NCI-H1436 treated with DMSO at 0.1 percent for 48 hours (cell line): ENCODE measurements at places on chromosomes 11 and 22.

DNA sequence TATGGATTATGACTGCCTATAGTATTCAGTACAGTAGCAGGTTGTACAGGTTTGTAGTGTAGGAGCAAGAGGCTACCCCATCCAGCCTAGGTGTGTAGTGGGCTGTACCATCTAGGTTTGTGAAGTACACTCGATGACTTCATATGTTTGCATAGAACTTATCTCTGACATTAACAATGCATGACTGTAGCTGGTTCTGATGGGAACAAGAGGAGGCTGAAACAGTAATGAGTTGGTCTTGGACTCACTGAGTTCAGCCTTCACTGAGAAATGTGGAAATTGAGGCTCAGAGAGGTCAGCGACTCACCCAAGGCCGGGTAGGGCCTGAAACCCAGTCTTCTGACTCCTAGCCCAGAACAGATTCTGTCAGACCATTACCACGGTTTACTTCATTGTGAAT lies 13.0 kb downstream of the MYO7A start:
- DNase-seq = no peak

GRCh38 chr22:31929167-31929930 lies 15.0 kb upstream of the YWHAH start:
- DNase-seq = no peak

- no peak for DNase-seq
Observed at GRCh38 chr11:69203381-69203780, 47.6 kb downstream of the SMIM38 start.

DNA sequence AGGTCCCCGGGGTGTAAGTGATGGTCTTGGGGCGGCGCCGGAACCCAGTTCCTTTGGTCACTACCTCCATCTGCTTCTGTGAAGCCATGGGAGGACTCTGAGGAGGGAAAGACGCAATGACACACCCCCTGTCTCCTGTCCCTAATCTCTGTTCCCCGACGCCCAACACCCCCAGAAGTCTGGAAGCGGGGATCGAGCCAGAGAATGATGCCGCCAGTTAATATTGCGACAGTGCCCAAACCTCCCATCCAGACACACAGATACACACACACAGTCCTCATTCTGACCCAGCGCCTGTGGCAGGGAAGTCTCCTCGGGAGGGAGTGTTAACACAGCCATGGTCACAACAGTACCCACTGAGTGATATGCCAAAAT lies 352 bp downstream of the C22orf23 start:
- no peak for DNase-seq

DNA sequence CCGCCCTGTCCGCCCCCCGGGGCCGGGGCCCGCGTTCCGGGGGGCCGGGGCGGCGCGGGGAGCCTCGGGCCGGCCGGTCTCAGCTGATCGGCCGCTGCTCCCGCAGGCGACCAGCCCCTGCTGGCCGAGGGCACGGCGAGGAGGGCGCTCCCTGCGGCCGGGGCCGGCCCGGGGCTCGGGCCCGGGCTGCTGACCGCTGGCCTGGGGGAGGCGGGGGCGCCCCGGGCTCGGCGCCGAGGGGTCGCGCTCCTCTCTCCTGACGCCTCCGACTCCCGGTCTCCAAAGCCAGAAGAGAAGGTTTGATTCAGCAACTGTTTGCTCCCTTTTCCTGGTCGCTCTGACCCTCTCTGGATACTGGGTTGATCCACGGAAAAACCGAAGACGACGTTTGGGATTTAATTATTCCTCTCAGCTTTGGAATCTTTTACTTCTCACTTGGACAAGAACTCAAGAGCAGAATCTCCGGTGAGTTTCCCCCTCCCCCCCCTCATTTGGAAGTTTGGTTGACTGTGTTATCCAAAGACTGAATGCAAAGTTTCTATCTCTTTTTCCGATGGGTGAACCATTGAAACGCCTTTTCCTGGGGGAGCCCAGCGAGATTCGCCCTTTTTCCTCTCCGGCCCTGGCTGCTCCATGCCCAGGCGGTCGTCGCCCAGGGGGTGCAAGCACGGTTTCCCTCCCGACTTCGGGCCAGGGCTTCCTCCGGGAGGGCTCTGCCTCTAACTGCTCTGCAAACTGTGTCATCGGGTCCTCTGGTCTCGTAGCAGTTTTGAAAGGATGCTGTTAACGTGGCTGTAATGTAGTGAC lies 725 bp downstream of the KDM2A start:
- no peak for DNase-seq

DNA sequence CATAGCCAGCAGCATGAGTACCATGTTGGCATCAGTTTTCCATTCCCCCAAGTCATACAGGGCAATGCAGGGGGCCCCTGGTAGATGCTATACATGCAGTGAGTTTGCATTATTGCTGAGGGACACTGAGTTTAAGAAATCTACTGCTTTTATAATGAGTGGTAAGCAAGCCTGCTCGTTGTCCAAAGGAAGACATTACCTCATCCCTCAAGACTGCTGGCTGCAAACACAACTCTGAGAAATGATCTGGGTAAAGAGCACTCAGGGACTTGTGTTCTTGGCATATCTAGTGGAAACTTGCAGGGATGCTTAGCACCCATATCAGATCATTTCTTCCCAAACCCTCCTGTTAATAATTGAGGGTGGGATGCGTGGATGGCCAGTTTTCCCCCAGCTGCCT lies 77.9 kb downstream of the CWC15 start:
- DNase-seq = no peak

GRCh38 chr11:102727890-102728289 lies 3.1 kb upstream of the MMP8 start:
- no peak for DNase-seq
